ENCODE measurements at places on chromosomes 4 and X.

- no peak for DNase-seq
These were observed 495.2 kb downstream of the INPP4B start for GRCh38 chr4:142350871-142351270.

DNA sequence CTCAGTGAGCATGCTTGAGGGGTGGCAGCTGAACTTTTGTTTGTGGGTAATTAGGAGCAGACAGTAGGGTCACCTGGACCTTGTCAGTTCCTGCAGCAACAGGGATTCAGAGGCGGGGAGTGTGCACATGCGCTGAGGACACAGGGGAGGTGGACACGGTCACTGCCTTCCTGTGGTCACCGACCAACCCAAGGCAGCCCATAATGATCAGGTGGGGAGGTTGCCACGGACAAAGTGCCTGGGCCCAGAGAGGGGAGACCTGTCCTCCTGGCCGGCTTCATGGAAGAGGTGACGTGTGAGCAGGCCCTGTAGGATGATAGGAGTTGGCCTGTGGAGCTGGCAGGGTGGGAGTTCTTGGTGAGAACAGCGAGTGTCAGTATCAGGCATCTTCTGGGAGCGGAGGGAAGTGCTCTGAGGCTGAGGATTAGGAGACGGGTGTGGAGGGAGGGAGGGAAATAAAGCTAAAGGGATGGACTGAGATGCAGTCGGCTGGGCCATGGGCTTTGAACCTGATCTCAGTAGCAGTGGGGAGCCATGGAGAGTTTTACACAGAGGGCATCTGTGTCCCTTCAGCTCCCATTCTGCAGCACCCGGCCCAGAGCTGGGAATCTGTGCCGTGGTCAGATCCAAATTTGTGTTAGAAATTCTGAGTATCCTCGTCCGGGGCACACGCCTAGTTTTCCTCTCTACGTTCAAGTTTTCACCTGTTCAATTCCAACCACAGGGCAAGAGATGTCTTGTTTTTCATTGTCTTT is 100.0 kb downstream of the PSAPL1 start:
- DNase-seq, result no peak

- DNase-seq, result no peak
These were observed 119.3 kb downstream of the CRLF2 start for GRCh38 chrX:1093121-1093520.

GRCh38 chr4:14749910-14750309 is 252.4 kb upstream of the CPEB2 start:
- peak; percentile 41 for DNase-seq

DNA sequence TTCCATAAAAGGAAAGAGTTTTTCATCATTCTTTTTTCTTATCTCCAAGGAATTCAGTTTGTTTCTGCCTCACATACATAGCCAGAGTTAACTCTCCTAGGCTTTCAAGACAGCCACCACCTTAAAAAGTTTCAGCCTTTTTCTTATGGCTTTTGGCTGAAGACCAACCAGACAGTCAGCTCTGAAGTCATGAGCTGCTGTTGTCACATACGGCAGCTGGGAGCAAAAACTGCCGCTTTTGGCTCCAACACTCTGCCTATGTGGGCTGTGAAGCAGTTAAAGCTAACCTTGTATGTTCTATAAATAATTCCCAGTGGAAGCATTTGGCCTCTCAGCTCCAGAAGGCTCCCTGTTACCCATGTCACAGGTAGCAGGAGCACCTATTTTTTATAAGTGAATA is 104.1 kb downstream of the KLHL4 start:
- no peak for DNase-seq

DNA sequence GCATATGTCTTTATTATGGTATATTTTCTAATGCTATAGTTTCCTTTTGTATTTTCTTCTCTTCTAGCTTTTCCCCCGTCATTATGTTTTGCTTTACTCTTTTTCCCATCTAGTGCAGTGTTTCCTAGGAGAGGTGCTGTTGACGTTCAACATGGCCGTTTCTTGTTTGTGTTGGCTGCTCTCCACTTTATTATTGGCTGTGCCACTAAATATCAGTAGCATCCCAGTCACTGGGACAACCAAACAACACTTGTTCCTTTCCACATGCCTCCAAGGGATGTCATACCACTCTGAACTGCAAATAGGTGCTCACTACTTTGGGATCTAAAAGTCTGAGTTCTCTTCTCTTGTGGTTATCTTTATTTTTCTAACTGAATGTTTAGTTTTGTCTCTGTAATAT is 26.5 kb downstream of the GBA3 start:
- DNase-seq, result no peak

DNA sequence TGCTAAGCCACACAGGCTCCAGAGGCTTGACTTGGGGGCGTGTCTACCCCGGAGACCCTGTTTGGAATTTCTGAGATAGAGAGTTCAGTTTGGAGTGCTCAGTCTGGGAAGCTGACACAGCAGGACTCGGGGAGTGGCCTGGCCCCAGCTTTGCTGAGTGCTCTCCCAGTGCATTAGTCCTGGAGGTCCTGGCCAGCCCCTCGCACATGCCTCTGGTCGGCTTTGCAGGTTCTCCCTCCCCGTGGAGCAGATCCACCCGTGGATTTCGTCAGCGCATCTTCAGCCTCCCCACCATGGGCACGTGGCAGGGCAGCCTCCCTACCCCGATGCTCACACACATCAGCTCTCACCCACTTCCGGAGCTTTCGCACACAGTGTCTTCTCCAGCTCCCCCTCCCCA is 65.2 kb downstream of the PSAPL1 start:
- no peak for DNase-seq

DNA sequence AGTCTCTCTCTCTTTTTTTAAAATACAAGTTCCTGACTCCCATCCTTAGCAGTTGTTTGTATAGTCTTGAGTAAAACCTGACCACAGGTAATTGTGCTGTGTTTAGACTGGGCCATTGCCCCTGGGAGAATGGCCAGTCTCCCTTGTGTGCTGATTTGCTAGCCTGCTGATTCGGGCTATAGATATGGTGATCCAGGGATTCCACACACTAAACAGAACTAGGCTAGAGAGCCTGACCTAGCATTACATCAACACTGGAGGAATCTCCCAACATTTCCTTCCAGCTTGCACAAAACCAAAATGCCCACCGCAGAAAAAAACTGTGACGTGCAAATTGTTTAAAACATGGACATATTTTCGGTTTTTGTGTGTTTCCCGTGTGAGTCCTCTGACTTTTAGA is 5.1 kb downstream of the UPRT start:
- DNase-seq, result no peak

DNA sequence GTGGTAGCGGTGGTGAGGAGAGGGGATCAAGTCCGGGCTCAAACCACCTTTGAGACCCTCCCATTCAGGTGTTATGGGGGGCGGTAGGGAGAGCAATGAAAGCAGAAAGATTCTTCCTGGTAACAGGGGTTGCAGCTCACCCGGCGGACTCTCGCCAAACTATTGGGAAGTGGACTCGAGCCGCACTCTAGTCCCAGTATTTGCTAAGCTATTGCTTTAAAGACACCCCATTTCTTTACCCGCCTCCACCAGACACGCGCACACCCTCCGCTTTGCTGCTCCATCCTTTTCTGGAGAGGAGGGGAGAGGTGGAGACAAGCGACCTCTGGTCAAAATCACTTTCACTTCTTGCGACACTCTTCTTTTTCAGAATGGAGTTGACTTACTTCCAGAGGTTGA is 625 bp upstream of the GABRA4 start:
- no peak for DNase-seq

DNA sequence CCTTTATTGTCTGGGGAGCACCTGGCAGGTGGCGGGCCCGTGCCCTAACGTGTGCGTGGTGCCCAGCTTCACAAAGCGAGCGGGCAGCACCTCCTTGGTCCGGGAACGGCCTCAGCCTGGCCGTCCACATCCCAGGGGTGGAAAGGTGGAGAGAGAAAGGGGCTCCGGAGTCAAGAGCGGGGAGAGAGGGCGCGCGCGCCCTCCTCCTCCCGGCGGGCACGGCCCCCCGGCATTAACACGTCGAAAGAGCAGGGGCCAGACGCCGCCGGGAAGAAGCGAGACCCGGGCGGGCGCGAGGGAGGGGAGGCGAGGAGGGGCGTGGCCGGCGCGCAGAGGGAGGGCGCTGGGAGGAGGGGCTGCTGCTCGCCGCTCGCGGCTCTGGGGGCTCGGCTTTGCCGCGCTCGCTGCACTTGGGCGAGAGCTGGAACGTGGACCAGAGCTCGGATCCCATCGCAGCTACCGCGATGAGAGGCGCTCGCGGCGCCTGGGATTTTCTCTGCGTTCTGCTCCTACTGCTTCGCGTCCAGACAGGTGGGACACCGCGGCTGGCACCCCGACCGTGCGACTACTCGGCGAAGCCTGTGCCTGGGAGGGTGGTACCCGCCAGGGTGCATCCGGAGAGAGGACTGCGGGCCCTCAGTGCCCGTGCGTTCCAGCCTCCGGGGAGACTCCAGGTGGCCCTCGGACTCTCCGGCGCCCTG is at the start of gene KIT:
Gene KIT, plus strand, starts transcription at position 407 of the 701 bp plus-strand sequence. Its CDS starts 58 bp downstream, at position 465.
- DNase-seq, result peak; percentile 16

- no peak for DNase-seq
These were observed 44.6 kb downstream of the C4orf50 start for GRCh38 chr4:5973486-5974220.

GRCh38 chrX:8688776-8689175 is 43.2 kb downstream of the ANOS1 start:
- no peak for DNase-seq

GRCh38 chr4:45147866-45148265 is 421.5 kb upstream of the GNPDA2 start:
- DNase-seq, result no peak

- no peak for DNase-seq
These were observed 167.7 kb downstream of the FHIP1A start for GRCh38 chr4:151576627-151577026.

DNA sequence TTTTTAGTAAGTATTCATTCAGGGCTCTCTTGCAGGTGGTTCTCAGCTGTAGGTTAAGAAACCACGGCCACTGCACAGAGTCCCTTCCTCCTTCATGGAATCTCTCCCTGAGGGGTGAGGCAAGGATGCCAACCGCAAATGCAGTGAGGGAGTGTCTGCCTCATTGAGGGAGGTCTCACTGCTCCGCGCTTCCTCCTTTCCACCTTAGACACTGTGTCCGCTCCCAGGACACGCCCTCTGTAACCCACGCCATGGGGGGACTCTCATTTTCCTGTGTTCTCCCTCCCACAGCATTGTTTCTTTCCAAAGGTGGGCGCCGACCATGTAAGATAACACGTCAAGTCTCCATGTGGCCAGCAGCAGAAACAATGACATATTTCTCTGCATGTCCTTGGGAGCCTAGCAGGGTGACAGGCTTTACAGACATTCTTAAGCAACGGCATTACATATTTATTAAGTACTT is 63.2 kb downstream of the SEPSECS start:
- DNase-seq, result no peak

DNA sequence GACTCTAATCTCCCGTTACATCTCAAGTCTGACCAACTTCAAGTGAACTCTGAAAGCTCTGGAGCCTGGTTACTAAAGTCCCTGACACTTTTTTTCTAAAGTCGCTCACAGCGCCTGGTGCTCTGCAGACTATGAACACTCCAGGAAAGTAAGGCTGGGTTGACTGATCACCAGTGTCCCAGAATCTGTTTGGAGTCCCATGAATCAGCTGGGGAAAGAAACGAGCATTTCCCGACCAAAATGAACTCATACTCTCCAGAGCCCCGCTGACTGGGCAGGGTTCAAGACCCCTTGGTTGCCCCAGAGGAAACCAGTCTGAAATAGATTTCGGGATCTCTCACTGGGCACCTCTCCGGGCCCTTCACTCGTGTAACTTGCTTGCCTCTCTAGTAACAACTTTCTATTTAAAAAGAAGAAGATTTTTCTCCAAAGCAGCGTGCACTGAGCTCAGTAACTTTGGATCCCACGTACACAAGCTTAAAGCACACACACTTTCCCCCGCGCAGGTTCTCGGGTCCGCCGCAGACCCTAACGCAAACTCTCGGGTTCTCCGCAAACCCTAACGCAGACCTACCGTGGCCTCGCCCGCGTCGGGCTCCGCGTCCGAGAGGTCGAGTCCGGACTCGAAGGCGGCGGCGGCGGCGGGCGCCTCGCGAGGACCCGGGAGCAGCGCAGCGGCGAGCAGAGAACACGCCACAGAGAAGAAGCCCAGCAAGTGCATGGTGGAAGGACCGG is 964 bp downstream of the VEGFC start:
- peak; percentile 20 for DNase-seq

GRCh38 chr4:16757080-16757521 is 141.3 kb downstream of the LDB2 start:
- DNase-seq, result no peak

All from RWPE1 (cell line).